ENCODE measurements at places on chromosomes 2 and 18.

GRCh38 chr2:98903767-98904485 lies 32.1 kb downstream of the CRACDL start:
- DNase-seq = no peak

GRCh38 chr2:216274194-216274840 lies 98.0 kb downstream of the MARCHF4 start:
- DNase-seq = no peak

DNA sequence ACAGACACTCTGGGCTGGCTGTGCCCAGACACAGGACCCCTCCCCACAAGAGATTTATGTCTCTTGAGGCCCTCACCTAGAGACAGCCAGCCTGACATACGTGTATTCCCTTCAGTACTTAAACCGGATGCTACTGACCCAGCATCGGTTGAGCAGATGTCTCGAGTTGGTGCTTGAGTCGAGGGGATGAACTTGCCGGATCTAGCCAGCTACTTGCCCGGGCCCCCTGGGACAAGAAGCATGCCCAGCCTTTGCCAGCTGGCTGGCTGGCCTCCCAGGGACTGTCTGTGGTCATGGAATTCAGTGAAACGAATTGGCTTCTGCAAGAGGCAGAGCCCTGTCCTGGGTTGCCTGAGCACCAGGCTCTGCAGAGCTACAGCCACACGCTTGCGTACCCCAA lies 36.0 kb downstream of the DNMT3A start:
- DNase-seq = no peak

DNA sequence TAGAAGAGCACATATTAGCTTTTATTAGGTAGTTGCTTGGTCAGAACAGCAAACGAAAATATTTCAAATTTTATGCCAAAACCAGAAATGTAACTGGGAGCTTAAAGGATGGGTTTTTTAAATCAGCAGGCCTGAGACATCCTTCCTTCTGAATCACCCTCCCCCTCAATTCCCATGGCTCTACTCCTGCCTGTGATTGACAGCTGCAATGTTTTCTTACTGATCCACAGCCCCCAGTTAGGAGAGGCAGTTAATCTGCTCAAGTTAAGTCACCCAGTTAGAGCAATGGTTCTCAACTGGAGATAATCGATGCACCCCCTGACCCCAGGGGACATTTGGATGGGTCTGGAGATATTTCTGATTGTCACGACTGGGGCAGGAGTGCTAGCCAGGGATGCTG lies 24.9 kb downstream of the KCTD18 start:
- no peak for DNase-seq

- DNase-seq = no peak
Measured at GRCh38 chr2:95265182-95265581, 9.1 kb upstream of the PROM2 start.

GRCh38 chr2:28567061-28567471 lies 71.2 kb downstream of the PLB1 start:
- no peak for DNase-seq

DNA sequence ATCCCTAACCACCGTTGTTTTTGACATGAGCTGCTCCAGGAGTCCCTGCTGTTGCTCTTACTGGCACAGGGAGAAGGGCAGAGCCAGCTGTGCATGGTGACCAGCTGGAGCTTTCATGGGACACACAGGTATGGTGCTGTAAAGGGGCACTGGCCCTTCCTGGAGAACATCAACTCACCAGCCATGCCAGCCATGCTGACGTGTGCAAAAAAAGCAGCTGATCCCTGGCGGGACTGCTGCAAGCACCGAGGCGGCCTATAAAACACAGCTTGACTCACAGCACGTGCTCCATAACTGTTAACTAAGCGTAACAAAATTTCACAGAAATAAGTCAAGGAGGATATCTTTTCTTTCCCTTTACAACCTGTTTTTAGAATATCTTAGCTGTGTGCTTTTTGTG lies 165.1 kb downstream of the TMEM163 start:
- DNase-seq = no peak

DNA sequence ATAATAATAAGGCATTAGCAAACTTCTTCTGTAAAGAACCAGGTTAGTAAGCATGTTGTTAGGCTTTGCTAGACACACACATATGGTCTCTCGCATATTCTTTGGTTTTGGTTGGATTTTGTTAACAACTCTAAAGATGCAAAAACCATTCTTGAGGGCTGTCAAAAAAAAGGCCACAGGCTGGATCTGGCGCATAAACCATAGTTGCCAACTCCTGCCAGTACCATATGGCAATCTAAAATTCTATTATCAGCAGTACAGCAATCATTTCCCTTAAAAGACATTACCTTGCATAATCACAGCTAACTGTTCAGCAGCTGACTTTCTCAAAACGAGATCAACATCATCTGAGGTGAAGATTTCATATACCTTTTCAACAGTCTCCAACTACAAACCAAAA lies 63.5 kb downstream of the RTTN start:
- DNase-seq = no peak

DNA sequence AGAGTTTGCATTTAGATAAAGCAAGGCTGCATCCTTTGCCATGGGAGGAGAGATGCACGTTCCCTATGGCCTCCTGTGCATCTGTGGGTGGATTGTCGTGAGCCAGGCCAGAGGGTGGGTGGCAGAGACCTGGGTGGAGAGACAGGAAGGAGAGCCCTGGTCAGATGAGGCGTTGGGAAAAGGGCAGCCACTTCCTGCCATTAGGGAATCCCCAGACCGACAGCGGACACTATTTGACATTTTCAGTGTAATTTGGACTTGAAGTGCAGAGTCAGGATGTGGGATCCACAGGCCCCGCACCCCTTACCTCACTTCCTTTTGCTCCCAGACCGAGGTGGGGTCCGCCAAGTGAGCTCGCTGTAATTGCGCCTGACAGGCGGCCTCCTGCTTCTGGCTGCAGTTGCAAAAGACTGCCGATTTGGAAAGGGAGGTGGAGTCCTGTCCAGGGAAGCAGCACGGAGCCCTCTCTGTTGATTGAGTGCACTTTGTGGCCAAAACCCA lies 150.0 kb downstream of the DYSF start:
- DNase-seq = no peak

DNA sequence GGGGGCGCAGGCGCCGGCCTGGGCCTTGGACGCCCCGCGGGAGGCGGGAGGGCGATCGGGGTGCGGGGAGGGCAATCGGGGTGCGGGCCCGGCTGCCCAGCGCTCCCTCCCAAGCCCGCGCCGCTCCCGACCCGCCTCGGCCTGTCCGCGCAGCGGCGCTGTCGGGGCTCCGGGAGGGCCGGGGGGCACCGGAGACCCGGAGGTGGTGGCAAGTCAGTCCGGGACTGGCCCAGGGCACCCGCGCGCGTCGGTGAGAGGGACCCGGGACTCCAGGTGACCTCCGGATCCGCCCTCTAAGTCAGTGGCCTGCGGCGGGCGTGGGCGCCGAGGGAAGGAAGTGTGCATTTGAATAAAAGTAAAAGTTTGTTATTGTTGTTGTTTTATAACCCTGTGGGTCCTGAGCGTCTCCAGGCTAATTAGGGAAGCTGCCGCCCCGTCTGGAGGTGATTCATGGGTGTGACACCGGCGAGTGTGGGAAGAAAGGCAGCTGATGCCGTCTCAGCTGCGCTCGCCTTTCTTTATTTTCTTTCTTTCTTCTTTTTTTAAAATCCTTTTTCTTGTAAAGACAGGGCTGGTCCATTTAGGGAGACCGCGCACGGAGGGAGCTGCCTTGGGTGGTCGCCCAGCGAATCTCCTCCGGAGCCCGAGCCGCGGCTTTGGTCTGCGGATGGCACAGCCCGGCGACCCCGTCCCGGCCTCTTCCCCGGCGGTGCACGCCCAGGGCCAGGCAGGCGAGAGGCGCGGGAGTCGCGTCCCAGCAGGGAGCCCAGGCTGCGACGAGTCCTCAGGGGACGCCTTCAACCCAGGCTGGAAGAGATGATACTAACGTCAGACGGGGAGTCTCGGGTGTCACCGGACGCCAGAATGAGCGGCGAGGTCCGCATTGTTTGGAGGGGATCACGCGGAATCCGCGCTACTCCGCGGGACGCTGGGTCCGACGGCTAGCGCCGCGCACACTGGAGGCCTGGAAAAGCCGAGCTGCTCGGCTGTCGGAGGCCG lies 627 bp upstream of the CRACDL start:
- DNase-seq = no peak

- DNase-seq = no peak
Measured at GRCh38 chr2:60512062-60512622, 41.3 kb downstream of the BCL11A start.

DNA sequence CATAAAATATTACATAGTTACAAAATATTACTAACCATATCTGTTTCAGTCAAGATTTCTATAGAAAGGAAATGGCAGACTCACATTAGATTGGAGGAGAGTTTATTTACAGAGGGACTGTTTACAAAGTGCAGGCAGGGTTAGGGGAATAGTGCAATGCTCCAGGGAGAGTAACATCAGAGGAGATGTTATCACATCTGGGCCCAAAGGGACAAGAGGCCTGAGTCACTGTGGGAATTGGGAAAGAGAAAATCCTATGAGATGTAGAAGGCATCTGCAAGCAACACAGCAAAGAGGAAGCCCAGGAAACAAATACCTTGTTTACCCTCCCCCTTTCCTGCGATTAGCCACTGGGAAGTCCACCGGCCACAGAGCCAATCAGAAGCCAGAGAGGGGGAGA lies 227.3 kb upstream of the TANK start:
- DNase-seq = no peak

DNA sequence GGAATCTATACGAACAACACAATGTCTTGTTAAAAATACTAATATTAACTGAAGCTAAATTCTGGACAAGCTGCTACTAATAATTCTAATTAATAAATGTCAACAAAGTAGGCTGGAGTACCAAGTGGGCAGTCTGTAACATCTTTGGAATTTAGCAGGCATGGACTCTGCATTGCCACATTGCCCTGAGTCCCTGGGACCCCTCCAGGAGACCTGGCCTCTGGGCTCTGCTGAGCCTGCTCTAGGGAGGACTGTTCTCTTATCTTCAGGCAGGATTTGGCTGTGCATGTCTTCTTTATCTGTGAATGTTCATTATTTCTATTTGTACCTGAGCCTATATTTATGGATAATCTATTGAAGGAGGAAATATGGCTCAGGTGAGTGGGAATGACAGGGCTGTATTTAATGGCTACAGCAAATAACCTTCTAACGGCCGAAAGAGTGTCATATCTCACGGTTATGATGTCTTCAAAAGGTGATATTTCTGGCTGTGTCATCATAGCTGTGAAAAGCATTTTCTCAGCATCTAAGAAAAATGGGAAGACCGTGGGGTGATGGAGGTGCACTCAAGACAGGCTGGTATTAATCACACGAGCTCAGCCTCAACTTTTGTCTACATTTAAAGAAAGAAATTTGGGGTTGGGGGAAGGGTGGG lies 28.6 kb upstream of the SETBP1 start:
- DNase-seq = no peak

DNA sequence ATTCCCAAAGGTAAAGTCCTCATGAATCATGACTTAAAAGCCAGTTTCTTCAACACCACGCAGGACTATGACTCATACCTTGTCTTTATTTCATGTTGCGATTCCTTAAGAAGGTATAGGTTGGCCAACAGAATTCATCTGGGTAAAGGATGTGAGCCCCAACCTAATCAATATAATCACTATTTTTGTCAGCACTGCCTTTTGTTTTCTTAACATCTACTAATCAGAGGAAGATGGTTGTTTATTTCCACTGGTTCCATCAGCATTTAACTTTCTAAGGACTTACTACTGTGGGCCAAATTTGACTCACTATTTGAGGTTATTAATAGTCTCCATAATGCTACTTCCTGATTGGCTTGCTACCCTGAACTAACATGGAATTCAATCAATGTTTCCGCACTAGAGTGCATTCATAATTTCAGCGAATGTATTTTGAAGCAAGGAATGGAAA lies 78.6 kb downstream of the SCG2 start:
- no peak for DNase-seq

GRCh38 chr18:35549564-35549963 lies 32.0 kb upstream of the GALNT1 start:
- DNase-seq = no peak

GRCh38 chr18:6737833-6738232 lies 8.3 kb downstream of the ARHGAP28 start:
- no peak for DNase-seq

GRCh38 chr2:200040831-200041230 lies 85.4 kb downstream of the MAIP1 start:
- no peak for DNase-seq

- no peak for DNase-seq
Measured at GRCh38 chr2:180599804-180600203, 380.6 kb upstream of the UBE2E3 start.

DNA sequence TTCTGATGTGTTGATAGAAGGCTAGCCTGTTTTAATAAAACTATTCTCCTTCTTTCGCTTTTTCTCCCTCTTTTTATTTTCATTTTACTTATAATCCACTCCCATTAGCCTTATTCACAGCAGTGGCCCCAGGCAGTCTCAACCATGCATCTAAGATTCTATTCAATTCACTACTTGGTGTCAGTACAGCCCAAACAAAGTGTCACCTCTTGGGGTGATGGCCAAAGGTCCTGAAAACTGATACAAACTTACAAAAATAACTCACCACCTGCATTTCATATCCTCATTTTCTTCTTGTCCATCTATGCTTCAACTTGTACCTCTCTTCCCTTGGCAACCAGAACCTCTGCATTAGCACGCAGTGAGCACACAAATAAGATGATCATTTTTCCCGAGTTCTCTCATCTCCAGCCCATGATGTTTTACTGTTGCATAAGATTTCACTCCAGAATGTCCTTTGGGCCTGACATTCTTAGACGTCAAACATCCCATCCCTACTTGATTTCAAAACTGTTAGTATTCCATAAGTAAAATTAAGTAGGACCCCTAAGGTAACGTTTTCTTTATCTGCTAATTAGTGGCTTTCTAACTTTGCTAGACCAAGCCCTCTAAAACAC lies 559.3 kb upstream of the TNP1 start:
- no peak for DNase-seq

DNA sequence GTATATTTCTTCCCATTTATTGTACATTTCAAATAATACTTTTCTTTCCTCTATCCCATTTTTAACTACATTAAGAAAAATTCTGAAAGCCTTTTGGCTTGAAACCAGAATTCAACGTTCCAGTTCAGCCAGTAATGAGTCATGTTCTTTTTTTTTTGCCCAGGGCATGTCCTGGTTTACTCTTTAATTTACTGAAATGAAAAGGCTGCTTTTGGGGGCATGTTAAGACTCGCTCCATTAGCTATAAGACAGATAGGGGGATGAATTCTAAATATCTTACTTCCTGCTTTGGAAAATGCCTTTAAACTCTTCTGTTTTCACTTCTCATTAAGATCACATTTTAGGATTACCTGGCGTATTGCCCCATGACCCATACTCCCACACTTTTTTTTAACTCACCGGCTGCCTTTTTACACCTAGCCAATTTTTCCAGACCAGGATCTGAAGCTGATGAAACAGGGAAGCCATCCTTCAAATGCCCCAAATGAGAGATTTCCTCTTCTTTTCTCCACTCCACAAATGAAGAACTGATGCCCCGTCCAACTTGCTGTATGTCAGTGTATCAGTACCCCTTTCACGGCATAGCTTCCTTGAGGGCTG lies 585 bp downstream of the ABCA12 start:
- no peak for DNase-seq

GRCh38 chr2:50875561-50875960 lies 156.4 kb downstream of the NRXN1 start:
- no peak for DNase-seq

- no peak for DNase-seq
Measured at GRCh38 chr2:26993768-26994167, 23.3 kb downstream of the MAPRE3 start.

GRCh38 chr18:57150828-57151227 lies 3.9 kb downstream of the BOD1L2 start:
- no peak for DNase-seq
